ENCODE measurements at places on chromosomes 7 and 10.
A peak's percentile ranks its signal among the peaks of the same experiment; 100 is the strongest.

- DNase-seq = no peak
Observed at GRCh38 chr7:81114633-81115032, 195.8 kb upstream of the SEMA3C start.

GRCh38 chr7:129698516-129699418, 87.2 kb downstream of the NRF1 start:
- no peak for DNase-seq

- DNase-seq = no peak
Observed at GRCh38 chr7:31850601-31851000, 163.6 kb downstream of the PPP1R17 start.

GRCh38 chr7:84232646-84233045, 38.1 kb upstream of the SEMA3A start:
- DNase-seq = no peak

DNA sequence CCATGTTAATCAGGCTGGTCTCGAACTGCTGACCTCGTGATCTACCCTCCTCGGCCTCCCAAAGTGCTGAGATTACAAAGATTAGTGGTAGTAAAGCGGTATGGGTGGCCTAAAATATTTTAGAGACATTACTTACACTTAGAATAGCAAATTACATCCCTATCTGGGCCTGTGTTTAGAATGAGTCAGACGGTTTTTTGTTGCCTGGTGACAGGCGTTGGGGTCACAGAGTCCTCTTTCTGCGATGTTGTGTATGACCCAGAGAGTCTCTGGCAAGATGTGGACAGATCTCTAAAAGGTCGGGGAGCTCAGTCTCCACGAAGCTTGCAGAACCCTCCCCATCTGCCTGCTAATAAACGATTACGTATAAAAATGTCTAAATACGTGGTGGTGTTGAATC, 39.6 kb upstream of the PRKCQ start:
- DNase-seq = no peak

- DNase-seq = no peak
Observed at GRCh38 chr7:11294965-11295364, 321.3 kb downstream of the PHF14 start.

- peak; percentile 11 for DNase-seq
Observed at GRCh38 chr7:14381306-14381705, 391.8 kb upstream of the ETV1 start.

DNA sequence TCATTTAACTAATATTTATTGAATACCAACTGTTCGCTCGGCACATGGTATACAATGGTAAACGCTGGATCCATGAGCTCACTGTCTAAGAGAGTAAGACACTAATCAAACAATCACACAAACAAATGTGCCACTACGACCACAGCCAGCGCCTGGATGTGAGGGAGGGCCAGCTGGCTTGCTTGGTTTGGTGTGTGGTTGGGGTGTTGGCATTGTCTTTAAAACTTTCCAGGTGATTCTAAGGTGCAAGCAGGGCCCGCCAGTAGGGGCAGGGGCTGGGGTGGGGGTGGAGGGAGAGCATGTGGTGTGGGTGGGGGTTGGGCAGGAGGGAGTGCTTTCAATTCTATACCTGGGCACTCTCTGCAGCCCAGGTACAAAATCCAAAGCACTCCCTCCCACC, 31.6 kb downstream of the ADRA2A start:
- no peak for DNase-seq

DNA sequence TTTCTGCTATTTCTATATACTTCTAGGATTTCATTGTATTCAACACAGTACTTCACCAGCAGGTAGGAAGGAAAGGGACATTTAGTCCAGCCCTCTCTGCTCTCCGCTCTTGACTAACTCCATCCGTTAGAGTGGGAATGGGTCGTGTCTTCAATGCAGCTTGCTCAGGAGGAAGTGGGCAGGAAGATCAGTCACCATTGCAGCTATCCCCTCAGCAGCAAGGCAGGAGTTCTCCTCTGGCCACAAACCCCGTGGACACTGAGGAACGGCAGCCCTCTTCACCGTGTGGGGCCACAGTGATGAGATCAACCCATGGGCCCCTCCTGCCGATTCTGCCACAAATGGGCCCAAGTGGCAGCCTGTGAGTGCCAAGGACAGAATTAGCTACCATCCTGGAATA, 30.2 kb upstream of the IKZF1 start:
- no peak for DNase-seq

- no peak for DNase-seq
Observed at GRCh38 chr10:86367152-86367951, 757 bp upstream of the GRID1 start.

DNA sequence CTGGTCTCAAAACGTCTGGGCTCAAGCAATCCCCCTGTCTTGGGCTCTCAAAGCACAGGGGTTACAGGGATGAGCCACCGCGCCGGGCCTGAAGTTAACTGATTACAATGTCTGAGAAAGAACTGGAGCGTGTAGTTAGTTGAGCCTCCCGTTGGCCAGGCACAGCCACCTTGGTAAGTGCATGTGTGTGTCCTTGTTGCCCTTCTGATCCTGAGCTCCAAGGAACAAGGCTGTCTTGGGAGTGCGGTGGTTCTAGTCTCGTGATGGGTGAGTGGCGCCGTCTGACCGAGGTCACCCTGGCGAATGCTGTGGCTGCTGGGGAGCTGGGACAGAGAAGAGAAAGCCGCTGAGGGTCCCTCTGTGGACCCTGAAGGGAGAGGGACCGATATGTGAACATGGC, 50.5 kb downstream of the PITRM1 start:
- no peak for DNase-seq

GRCh38 chr10:27950242-27950564, 48.7 kb downstream of the ODAD2 start:
- DNase-seq = no peak

DNA sequence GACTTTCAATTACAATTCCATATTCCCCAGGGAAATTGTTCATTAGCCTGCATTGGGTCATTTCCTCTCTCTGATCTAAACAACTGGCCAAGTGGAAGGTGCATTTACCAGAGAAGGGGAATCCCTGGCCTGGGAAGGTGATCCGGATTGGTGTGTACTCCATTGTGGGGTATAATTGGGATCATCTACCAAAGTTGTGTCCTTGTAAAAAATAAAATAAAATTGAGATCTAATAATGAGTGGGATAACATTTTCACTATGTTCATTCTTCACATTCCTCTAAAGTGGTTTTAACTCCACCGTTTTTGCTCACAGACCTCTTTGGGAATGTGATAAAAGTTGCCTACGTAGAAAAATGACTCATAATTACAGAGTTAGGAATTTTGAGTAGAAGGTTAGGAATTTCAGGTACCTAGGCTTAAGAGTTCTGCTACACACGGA, 22.8 kb downstream of the ARL5B start:
- peak; percentile 33 for DNase-seq

DNA sequence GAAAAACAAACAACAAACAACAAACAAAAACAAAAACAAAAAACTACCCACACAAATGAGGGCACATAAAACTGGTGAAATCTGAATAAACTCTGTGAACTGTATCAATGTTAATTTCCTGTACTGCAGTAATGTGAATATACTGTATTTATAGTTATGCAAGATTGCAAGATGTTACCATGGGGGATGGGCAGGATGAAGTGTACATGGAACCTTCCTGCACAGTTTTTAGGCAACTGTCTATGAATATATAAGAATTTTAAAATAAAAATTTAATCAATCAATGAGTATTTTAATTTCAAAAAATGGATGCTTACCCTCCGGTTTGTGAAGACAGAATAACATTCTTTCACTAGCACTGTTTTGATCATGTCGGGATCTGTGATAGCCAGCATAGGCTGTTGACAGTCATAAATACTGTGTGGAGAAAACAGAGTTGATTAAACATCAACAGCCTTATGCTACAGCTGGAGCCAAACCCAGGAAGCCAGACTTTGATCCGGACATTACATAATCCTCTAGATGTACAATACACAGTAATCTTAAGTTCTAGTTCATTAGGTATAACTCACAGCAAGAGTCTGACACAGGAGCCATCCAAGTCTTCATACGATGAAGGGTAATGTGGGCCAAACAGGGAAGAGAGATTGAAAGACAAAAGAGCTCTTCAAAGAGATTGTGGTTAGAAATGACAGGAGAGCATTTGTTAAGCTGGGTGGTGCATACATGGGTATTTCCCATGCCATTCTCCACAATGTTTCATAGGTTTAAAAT, 14.8 kb downstream of the CYP3A7 start:
- DNase-seq = no peak

DNA sequence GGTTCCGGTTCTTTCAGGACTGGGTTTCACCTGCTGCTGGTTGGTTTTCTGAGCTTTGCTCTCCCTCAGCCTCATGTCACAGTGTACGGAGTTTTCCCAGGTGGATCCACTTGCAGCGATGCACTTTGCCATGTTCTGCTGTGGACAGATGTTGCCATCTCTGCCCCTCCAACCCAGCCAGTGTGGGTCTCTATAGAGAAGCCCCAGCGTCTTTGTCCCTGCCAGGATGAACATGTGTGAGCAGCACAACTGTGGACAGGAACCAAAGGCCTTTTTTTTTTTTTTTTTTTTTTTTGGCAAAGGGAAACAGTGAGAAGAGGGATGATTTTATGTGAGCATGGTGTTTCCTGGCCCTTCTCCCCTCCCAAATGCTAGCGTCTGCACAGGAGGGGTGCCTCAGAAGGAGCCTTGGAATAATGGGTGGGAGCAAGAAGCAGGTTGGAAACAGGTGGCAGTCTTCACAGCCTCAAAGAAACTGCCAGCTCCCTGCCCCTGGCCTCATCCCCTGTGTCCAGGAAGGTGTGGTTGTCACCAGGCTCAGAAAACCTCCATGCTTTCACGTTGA, 106.5 kb downstream of the RPS24 start:
- DNase-seq = no peak

Measured in urothelium cell line (cell line).